ENCODE measurements at places on chromosomes 12 and 14.
A peak's percentile ranks its signal among the peaks of the same experiment; 100 is the strongest.

- DNase-seq, result no peak
Measured at GRCh38 chr12:78958941-78959340, 94.4 kb downstream of the SYT1 start.

GRCh38 chr12:92696216-92696615 is 6.6 kb upstream of the PLEKHG7 start:
- DNase-seq, result no peak

DNA sequence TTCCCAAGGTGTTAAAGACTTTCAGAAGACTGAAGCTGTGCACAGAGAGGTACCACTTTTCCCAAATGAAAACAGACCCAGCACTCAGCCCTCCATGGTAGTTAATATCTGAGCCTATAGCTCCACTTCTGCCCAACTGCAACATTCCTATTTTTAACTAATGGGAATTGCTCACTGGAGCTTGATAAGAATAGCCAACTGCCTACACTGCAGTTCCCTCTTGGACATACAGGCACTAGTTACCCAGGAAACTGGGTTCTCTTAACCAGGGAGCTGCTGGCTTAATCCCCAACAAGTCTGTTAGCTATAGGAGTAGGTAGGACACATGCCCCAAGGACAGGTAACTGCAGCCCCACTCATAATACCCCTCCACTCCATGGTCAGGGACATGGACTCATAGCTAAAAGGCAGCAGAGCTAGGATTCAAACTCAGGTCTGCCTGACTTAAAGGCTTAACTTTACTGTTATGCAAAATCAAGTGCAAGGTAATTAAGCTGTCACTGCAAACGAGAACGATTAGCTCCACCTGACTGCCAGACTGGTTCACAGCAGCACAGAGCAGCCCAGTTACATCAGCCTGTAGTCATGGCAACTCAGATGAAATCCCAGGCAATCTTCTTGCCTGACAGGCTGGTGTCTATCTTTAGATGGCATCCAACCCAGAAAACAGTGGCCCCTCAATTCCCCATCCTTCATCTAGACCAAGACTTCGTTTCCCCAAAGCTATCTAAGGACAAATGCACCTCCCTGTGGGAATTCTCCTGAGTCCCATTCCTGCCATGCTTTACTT is 77.1 kb upstream of the ACTN1 start:
- DNase-seq, result no peak

GRCh38 chr14:58082011-58082410 is 70.0 kb downstream of the ARMH4 start:
- DNase-seq, result no peak

DNA sequence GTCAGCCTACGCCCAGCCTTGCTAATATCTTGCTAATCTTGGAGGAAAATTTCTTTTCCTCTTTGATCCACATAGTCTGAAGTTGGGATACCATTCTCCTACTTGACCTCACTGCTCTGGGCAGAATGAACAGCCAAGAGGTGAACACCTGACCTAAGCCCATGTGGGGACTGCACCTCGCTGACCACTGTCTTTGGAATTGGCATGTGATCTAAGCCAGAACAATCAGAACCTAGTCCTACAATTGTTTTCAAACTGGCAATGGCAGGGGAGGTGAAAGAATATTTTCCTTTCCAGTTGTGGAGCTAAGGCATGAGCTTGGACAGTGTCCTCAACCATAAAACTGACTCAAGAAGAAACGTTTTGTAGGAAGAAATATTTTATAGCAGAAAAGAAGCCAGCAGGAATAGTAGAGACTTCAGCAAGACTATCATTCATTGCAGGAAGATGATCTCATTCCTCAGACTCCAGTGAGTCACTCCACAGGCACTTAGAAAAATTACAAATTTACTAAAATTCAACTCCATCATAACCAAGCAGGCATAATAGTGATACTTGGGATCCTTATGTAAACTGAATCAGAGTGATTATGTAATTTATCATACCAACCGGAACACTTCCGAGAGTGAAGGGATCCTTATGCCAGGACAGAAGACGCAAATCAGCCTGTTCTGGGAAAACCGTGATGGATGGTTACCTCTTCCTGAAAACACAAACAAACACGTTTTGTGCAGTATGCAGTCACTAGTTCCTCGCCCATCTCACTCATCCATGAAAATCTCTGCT is 14.7 kb downstream of the PTPRO start:
- DNase-seq, result no peak

DNA sequence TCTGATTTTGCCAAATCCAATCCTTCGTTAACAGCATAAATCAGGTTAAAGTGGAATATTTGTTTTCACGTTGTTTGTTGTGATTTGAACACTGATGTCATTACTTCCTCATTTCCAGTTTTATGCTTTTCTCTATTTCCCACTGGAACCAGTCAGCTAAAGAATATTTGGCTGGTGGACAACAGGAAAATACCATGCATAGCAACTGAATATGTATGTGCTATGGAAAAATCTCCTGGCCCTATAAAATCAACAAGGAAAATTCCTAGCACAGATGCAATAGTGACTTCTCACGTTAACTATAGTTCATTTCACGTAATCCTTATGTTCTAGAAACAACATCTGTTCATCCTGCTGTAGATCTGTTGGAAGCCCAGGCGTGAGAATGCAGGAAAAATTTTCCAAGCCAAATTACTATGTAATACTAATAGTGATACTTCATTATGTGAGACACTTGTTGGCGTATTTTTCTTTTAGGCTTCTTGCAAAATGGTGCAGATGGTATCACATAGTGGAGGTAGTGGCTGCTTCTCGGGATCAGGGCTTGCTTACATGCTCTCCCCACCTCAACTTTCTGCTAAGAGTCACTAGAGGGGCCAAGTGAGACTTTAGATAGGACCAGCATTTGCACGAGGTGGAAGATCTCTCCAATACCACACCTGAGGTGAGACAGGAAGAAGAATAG is 86.3 kb upstream of the USP44 start:
- DNase-seq, result no peak

GRCh38 chr12:11763760-11764520 is 114.5 kb downstream of the ETV6 start:
- no peak for DNase-seq

DNA sequence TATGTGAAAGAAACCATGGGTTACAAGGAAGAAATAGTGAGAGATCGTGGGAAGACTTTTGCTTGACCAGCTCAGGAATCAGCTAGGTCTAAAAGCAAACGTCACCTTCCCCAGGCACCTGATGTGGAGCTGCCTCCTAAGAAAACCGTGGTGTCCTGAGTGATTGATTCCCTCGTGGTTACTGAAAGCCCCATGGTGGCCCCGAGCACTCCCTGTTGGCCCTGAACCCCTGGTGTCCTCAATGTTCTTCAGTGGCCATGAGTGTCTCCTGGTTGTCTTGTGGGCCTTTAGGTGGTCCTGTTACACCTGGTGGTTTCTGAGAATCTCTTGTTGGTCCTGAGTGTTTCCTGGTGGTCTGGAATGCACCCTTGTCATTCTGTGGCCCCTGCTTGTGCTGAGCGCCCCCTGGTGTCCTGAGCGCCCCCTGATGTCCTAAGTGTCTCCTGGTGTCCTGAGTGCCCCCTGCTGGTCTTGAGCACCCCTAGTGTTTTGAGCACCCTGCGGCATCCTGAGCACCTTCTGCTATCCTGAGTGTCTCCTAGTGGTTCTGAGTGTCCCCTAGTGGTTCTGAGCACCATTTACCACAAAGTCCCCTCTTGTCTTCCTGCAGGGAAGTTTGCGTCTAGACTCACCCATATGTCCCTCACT is 518.7 kb downstream of the TMEM121 start:
- DNase-seq, result peak; percentile 65

GRCh38 chr12:121536054-121536898 is 44.5 kb downstream of the KDM2B start:
- peak; percentile 57 for DNase-seq

DNA sequence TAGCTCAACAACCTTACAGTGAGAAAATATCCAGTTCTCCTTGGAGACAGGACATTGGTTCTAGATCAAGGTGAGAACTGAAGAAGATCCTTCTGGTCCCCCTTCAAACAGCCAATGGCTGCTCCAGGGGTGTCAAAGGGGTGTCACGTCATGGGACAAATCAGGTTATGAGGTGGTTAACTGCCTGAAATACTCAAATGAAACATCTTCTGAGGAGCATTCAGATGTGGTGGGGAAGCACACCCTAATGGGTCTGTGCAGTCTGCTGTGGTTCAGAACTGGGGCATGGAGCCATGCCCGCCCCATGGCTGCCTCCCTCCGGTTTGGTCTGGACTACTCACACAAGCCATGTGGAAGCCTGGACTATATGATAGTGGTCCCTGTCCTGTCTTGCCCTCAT is 52.4 kb upstream of the PARP11 start:
- no peak for DNase-seq

GRCh38 chr12:22416801-22417200 is 82.3 kb upstream of the ST8SIA1 start:
- DNase-seq, result no peak
